ENCODE measurements at places on chromosomes 7 and 10. TPM values are rescaled to one million over a fixed set of nuclear protein-coding genes. Genes with fewer than 3 reads are reported as not detected.

ENO4 gene
- total RNA-seq, result 0.19 TPM

DIP2C gene
- total RNA-seq, result 5.7 TPM

OR13A1 gene
- total RNA-seq, result not detected

TLX1 gene
- total RNA-seq, result not detected

PARG gene
- 20.1 TPM for total RNA-seq

NDUFA5 gene
- total RNA-seq, result 36.1 TPM

RAMP3 gene
- not detected for total RNA-seq

COL13A1 gene
- 0.43 TPM for total RNA-seq

Data from A549 treated with CpdA at 1 μM for 4 hours (cell line).